Bronchus fibroblast of lung (primary cell): ENCODE measurements at places on chromosomes 4 and X. TPM values are rescaled to one million over a fixed set of nuclear protein-coding genes. Genes with fewer than 3 reads are reported as not detected.

Gene TMPRSS11E
- total RNA-seq: not detected in 2 replicates

Gene MAGEA8
- total RNA-seq: not detected in 2 replicates

Gene DCAF12L1
- not detected in 2 replicates for total RNA-seq

Gene OPHN1
- total RNA-seq: 3.0 and 3.7 TPM in 2 replicates

Gene EGF
- total RNA-seq: 0.15 TPM in 1 of 2 replicates, not detected in the other

Gene DDIT4L
- 1.0 and 1.3 TPM in 2 replicates for total RNA-seq

Gene DTHD1
- total RNA-seq: not detected in 2 replicates

Gene TLR7
- total RNA-seq: not detected in 2 replicates

Gene SOD3
- 4.5 TPM in 2 replicates for total RNA-seq

Gene NSG1
- 0.59 and 0.84 TPM in 2 replicates for total RNA-seq
